Osteocyte (in vitro differentiated cells): ENCODE measurements at places on chromosomes 13 and 19. TPM values are rescaled to one million over a fixed set of nuclear protein-coding genes. Genes with fewer than 3 reads are reported as not detected.

The VSIG10L gene
- total RNA-seq: 3.5 TPM in 2 replicates

GRCh38 chr19:32555786-32556185 is 25.2 kb upstream of the PDCD5 start:
- H3K4me1 ChIP-seq: no peaks in the 10 kb centered on the region
- no peak overlapping the region for H3K27ac ChIP-seq
- no peak for DNase-seq
- no peak overlapping the region for H3K4me3 ChIP-seq
- peaks cover 18% of the 10 kb centered on the region for H3K27me3 ChIP-seq

The POLR1G gene
- 7.6 and 9.1 TPM in 2 replicates for total RNA-seq

The IQCN gene
- 6.9 and 10.4 TPM in 2 replicates for total RNA-seq

DNA sequence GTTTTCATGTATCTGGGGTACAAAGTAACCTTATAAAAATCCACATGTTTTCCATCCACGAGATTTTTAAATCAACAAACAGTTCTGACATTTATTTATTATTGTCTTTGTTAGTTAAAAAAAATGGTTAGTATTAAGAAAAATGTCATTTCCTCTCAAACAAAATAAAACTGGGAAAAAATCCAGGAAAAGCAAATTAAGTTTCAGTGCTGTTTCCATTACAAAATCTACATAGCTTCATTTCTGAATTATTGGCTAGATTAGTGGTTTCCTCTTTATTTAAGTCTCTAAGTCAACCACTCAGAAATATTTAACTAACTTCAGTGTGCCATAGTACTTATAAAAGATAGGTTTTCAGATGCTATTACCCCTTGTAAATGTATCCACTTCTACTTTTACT is 49.1 kb downstream of the MZT1 start:
- no peak for DNase-seq
- H3K4me1 ChIP-seq: no peaks in the 10 kb centered on the region
- no peak overlapping the region for H3K27ac ChIP-seq
- no peaks in the 10 kb centered on the region for H3K36me3 ChIP-seq

The OVOL3 gene
- total RNA-seq: not detected in 2 replicates

GRCh38 chr19:33638167-33639034 is 16.6 kb downstream of the CHST8 start:
- DNase-seq: no peak
- H3K36me3 ChIP-seq: no peaks in the 10 kb centered on the region
- H3K27me3 ChIP-seq: no peaks in the 10 kb centered on the region
- no peak overlapping the region for H3K27ac ChIP-seq
- H3K4me3 ChIP-seq: no peak overlapping the region

DNA sequence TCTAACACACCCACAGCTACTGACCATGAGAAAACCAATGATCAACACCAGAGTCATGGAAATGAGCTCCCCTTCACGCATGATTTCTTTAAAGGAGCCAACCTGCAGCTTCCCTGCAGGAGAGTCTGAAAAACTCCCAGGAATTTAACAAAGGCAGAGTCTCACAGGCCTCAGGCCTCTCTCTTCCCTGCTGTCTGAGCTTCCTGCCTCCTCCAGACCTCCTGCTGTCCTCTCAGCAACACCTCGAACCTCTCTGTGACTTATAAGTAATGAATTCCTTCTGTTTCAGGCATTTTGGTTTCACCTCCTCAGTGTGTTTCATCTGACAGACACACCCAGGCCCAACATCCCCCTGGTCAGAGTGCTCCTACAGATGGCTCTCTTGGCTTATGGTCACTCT is 1044.4 kb downstream of the UQCRFS1 start:
- no peak for DNase-seq
- no peaks in the 10 kb centered on the region for H3K36me3 ChIP-seq
- peaks cover 2% of the 10 kb centered on the region for H3K4me1 ChIP-seq

The LYPD3 gene
- total RNA-seq: 0.27 TPM in 1 of 2 replicates, not detected in the other

- H3K27ac ChIP-seq: peak overlapping the region; percentile 56
- H3K27me3 ChIP-seq: no peaks in the 10 kb centered on the region
- H3K4me1 ChIP-seq: peaks cover 19% of the 10 kb centered on the region
- no peak for DNase-seq
- no peak overlapping the region for H3K4me3 ChIP-seq
These were observed 19.3 kb downstream of the PALM start for GRCh38 chr19:728011-728410.

GRCh38 chr19:54266133-54266532 is 9.1 kb upstream of the LILRB5 start:
- no peaks in the 10 kb centered on the region for H3K4me1 ChIP-seq
- no peaks in the 10 kb centered on the region for H3K36me3 ChIP-seq
- peaks cover 6% of the 10 kb centered on the region for H3K27me3 ChIP-seq
